PC-3 (cell line): ENCODE measurements at places on chromosomes 7 and 10. TPM values are rescaled to one million over a fixed set of nuclear protein-coding genes. Genes with fewer than 3 reads are reported as not detected.

AASS gene
- total RNA-seq = 0.91 and 1.3 TPM in 2 replicates

CYP2C19 gene
- not detected in 2 replicates for total RNA-seq

CHAT gene
- not detected in 2 replicates for total RNA-seq

BHLHA15 gene
- 12.0 and 13.9 TPM in 2 replicates for total RNA-seq
